Activated T-helper 1 cell treated with anti-CD3 and anti-CD28 coated beads, Interleukin-2, amount 50 U/mL, for 16 hours (primary cell): ENCODE measurements at places on chromosomes 7 and 10.

- no peak for DNase-seq
These were observed 100.7 kb downstream of the CYTH3 start for GRCh38 chr7:6171532-6172223.

DNA sequence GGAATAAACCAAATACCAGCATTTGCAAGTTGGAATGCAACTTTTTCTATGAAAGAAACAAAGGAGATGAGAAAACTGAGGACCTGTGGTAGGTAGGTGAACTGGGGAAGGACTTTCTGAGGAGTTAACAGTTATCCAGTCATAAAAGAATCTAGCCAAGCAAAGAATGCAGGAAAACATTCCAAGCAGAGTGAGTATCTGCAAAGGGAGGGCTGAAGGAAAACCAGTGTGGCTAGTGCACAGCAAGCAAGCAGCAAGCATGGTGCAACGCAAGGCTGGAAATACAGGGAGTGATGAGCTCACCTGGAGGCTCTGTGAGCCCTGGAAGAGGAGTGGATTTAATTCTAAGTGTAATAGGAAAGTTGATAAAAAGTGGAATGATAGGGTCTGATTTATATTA is 44.0 kb downstream of the RTKN2 start:
- no peak for DNase-seq

GRCh38 chr10:87860156-87860795 is 3.1 kb downstream of the KLLN start:
- DNase-seq, result no peak

- no peak for DNase-seq
These were observed 91.2 kb downstream of the FAM13C start for GRCh38 chr10:59271160-59271559.

GRCh38 chr10:32995751-32996150 is 37.7 kb upstream of the ITGB1 start:
- DNase-seq, result no peak
